ENCODE measurements at places on chromosomes 6 and 20. TPM values are rescaled to one million over a fixed set of nuclear protein-coding genes. Genes with fewer than 3 reads are reported as not detected.

Gene ECI2
- total RNA-seq = 74.8 TPM

Gene ACTL10
- 4.8 TPM for total RNA-seq

Gene CALHM6
- 4.8 TPM for total RNA-seq

Gene RBL1
- total RNA-seq = 4.6 TPM

Gene PDYN
- not detected for total RNA-seq

Gene ZNF343
- 12.3 TPM for total RNA-seq

Gene OPN5
- not detected for total RNA-seq

Gene HAO1
- total RNA-seq = 2.7 TPM

Gene C20orf204
- 1.7 TPM for total RNA-seq

Gene REM1
- total RNA-seq = 2.3 TPM

Gene PKIB
- total RNA-seq = 5.5 TPM

Gene CDSN
- 0.17 TPM for total RNA-seq

Gene CSTF1
- total RNA-seq = 24.1 TPM

Gene PLTP
- total RNA-seq = 111 TPM

Gene NOL4L
- total RNA-seq = 53.0 TPM

Gene CENPB
- 109 TPM for total RNA-seq

Gene NINL
- total RNA-seq = 20.8 TPM

Gene PTCRA
- total RNA-seq = 0.37 TPM

Gene PLN
- total RNA-seq = 152 TPM

Gene CPNE5
- 1.3 TPM for total RNA-seq

Gene IPCEF1
- total RNA-seq = 3.3 TPM

Gene CCN6
- total RNA-seq = not detected

Gene PRICKLE4
- total RNA-seq = 13.1 TPM

Gene SDC4
- total RNA-seq = 118 TPM

Gene SSR1
- total RNA-seq = 130 TPM

Gene RAET1E
- 0.23 TPM for total RNA-seq

Gene MYT1
- 0.17 TPM for total RNA-seq

Gene LPA
- total RNA-seq = 1.3 TPM

Gene TP53INP2
- total RNA-seq = 59.1 TPM

Gene CASS4
- 2.0 TPM for total RNA-seq

Gene MLN
- total RNA-seq = not detected

Gene TBX18
- total RNA-seq = 1.4 TPM

Gene NRSN1
- 0.12 TPM for total RNA-seq

Gene ASCC3
- 31.1 TPM for total RNA-seq

Gene WFDC2
- total RNA-seq = 144 TPM

Gene ZSCAN31
- total RNA-seq = 38.4 TPM

Gene FAM217A
- total RNA-seq = 0.09 TPM

Gene TP53TG5
- not detected for total RNA-seq

Gene OR2H1
- not detected for total RNA-seq

Gene RRAGD
- 19.8 TPM for total RNA-seq

Gene ETV7
- 2.5 TPM for total RNA-seq

Gene PSORS1C1
- total RNA-seq = 11.0 TPM

Gene ZNF391
- total RNA-seq = 1.9 TPM

Gene EFCAB8
- 0.20 TPM for total RNA-seq

Gene DNMT3B
- 2.0 TPM for total RNA-seq

Gene AVP
- not detected for total RNA-seq
